ENCODE measurements at places on chromosomes 12 and 14. TPM values are rescaled to one million over a fixed set of nuclear protein-coding genes. Genes with fewer than 3 reads are reported as not detected.
A peak's percentile ranks its signal among the peaks of the same experiment; 100 is the strongest.

Gene SMCO2
- not detected for total RNA-seq

Gene PZP
- total RNA-seq, result 0.30 TPM

Gene PLBD1
- total RNA-seq, result 24.4 TPM

Gene KLHDC1
- 7.1 TPM for total RNA-seq

Gene OLR1
- 0.24 TPM for total RNA-seq

Gene AICDA
- 0.08 TPM for total RNA-seq

- no peak for DNase-seq
Observed at GRCh38 chr12:107027636-107028053, 40.7 kb upstream of the MTERF2 start.

DNA sequence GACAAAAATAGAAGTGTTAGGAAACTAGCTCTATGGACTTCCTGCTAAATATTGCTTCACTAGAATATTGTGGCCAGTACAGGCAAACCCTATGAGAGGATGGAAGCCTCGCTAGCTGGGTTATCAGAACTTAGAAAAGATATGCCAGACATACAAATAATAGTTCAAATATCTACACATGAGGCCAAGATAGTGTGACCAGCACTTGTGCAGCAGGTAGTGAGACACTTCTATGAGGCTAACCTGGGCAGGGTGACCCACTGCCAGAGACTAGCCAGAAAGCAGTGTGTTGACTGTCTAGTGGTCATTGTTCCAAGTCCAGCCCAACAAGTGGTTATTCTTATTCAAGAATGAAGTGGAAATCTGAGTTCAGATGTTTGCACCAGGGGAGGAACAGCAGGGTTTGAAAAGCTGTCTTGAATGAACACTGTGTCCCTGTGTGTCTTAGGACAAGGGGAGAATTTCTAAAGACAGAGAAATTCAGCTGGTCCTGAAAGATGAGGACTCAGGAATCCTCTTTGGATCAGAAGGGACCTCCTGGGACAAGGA, 16.3 kb downstream of the TSPAN8 start:
- no peak for DNase-seq

DNA sequence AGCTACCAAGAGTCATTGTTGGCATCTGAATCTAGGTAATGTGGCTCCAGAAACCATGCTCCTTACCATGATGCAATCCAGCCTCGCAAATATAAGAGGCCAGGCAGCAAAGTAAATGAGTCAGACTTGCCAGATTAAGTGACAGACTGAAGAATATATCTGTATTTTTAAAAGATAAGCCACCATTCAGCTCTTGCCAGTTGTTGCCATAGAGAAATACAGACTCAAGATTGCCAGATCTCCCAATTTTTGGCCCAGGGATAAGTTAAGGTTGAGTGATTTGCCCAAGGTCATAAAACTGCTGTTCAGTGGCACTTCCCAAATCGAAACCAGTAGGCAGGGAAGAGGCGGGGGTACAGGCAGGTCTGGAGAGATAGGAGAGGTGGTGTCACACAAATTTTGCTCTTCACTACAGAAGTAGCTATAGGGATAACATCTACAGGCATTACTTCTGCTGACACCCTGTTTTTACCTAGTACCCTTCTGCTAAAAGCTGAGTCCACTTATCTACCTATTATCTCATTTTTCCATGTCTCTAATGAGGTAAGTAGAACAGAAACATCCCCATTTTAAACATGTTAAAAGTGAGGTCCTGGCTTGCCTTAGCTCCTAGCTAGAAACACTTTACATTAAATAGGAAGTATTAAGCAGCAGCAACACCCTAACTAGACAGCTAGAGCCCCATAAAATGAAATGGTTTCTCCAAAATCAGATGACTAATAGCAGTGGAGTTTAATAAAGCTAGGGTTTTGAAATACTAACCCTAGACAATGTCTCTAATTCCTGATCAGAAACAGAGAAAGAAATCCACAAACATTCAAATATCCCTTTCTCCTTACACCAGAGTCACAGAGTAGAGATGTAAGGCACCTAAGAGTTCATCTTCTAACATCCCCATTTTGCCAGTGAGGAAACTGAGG, 19.5 kb downstream of the DCAF5 start:
- DNase-seq, result no peak

DNA sequence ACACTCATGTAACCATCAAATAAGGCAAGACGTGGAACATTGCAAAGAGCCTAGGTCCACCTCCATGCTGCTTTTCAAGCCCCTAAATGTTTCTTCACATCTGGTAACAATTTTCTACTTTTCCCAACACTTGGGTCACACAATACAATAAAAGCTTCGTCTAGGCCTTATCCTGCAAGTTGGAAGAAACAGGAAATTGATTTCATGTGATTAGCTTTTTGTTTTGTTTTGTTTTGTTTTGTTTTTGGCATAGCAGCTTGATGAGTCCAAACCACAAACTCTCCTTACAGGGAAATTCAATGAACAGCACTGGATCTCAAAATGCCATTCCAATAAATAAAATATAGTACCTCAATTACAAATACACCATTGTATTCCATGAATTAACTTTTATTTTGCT, 19.3 kb downstream of the TAS2R50 start:
- no peak for DNase-seq

- DNase-seq, result no peak
Observed at GRCh38 chr12:112031472-112031871, 18.2 kb downstream of the ERP29 start.

DNA sequence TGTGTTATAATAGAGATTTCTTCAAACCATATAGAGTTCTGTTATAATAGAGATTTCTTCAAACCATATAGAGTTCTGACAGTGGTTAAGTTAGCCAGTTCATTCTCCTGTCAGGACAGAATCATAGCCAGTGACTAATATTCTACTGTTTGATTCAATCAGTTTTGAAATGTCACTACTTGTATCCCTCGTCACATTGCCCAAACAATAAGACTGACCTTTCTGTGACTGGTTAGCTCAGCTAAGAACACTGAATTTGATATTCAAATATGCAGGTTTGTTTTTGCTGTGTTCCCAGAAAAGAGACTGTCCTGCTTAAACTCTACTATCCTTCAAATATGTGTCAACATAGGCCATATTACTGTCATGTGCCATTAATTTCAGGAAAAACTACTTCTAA, 74.4 kb downstream of the ALG10B start:
- DNase-seq, result no peak

DNA sequence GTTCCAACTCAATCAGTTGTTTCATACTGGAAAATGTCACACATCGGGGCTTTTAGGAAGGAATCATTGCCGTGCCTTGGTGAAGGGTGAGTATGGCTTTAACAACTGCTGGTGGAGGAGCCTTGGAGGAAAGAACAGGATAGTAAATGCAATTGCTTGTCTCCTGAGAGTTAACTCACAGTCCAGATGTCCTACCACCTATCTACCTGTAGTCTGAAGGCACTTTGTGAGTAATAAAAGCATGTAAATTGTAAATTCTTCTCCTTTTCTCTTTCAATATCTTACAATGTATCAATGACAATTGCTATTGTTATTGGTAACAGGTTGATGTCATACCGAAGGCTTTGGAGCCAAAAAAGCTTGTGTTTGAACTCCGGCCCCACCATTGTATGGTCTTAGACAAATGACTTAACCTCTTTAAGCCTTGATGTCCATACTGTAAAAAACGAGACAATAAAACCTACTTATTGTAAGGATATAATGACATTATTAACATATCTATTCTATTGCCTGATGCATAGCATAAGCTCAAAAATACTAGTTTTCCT, 397.4 kb downstream of the ADAMTS20 start:
- no peak for DNase-seq

DNA sequence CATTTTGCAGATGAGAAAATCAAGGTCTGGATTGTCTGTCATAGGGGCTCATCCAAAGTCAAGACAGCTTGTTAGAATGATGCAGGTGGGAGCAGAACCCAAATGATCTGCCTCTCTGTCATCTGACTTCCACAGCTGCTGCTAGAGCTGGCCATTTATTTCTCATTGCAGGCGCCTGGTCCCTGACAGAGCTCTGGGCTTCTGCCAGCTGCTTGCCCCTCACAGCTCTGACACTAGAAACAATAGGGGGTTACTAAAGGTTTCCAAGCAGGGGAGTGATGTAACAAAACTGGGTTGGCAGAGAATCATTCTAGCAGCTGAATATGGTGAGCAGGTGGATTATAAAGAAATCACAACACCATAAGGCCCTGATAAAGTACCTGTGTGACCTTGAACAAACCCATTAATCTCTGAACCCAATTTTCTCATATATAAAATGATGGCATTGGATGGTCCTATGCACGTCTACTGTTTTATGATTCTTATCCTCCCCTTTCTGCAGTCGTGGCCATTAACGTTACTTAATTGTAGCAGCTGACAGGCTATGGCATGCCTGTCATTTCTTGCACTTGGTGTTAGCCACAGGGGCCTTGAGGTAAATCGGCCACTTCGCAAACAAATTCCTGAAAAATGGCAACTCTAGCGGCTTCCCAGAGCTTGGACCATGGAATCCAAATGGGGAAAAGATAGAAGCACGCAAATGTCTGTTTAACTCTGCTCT, 134.6 kb downstream of the RMST start:
- no peak for DNase-seq

DNA sequence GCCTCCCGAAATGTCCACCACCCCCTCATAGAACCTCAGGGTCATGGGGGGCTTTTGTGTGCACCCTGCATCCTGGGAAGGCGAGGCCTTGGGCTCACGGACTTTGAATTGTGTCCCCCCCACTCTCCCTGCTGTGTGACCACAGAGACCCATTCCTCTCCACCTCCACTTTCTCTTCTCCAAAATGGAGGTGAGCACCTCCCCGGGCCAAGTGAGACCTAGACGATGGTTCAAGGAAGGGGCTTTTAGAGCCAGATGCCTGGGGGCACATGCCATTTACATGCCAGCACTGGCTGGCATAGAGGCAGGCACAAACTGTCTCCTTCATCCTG, 33.5 kb downstream of the CYP46A1 start:
- DNase-seq, result no peak

DNA sequence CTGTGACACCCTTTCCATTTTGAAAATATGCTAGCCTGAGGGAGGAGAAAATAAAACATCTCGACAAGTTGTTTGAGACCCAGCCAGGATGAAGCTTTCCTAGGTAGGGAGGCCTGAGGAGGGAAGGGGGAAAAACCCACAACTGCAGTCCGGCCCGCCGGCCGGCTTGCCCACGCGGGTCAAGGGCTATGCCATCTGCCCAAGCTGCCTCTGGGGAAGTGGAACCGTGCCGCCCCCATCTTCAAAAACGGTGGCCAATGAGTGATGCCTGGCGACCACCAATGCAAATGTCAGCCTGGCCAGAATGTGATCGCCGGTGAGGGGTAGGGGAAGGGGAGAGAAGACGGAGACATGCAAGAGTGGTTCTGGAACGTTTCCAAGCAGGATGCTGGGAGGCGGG, 263.5 kb upstream of the ALG10B start:
- no peak for DNase-seq

DNA sequence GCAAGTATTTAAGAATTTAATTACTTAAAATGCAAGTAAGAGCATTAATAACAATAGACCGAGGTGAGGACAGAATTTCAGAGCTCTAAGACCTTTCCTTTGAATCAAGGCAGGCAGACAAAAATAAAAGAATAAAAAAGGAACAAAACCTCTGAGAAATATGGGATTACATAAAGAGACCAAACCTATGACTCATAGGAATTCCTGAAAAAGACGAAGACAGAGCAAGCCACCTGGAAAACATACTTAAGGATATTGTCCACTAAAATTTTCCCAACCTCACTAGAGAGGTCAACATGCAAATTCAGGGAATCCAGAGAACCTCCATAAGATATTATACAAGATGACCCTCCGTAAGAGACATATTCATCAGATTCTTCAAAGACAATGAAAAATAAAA, 325.1 kb downstream of the AEBP2 start:
- DNase-seq, result no peak

DNA sequence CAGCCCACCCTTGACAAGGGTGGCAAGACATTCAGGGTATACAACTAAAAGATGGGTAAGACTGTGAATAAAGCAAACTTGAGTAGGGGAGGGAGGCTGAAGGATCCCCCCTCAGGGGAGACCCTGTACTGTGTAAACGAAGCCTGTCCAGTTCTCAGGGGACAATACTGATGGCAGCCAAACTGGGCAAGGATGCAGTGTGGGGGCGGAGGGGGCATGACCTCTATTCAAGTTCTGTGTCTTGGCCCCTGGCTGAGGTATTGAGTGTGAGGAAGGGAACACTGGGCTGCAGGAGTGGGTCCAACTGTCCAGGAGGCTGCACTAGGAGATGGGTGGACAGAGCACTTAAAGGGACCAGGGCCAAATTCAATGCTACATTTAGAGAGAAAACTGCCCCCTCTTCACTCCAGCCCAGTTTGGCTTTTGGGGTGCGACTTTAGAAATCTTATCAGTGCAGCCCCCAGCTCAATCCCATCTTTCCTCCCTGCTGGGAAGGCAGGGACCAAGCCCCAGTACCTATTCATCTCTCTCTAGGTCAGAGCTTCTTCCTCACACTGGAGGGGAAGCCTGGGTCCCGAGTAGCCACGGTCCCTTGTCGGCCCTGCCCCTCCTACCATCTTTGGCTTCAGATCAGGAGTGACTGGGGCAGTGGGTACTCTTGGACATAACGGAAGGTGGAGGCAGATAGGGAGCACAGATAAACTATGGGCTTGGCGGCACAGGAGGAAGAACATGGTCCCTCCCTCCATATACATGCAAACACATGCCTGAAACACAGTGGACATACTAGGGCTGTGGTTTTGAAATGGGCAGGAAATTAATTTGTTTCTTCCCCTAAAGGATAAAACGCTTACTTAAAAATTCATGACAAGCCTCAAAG, 11.8 kb downstream of the SLC39A5 start:
- peak; percentile 48 for DNase-seq

- peak; percentile 74 for DNase-seq
Observed at GRCh38 chr14:94051115-94051514, 25.0 kb downstream of the OTUB2 start.

- no peak for DNase-seq
Observed at GRCh38 chr12:13962699-13963098, 18.7 kb downstream of the GRIN2B start.

- no peak for DNase-seq
Observed at GRCh38 chr14:104872469-104873341, 7.6 kb downstream of the CEP170B start.

DNA sequence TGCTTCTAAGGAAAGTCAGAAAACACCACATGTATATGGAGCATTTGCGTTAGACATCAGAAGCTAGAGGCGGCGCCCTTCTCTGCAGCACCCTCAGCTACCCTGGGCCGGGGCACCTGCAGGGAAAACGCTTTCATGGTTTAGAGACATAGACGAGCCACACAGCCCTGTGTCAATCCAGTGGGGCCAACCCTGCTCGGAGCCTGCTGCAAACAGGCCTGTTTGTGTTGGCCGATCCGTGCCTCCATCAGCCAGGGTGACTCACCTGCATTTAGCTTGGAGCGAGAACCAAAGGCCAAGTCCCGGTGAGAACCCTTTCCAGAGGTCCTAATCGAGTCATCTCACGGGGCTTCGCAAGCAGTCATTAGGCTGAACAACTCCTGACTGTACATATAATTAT, 19.5 kb upstream of the FZD10 start:
- peak; percentile 26 for DNase-seq

GRCh38 chr14:65303899-65304222, 108.7 kb upstream of the FUT8 start:
- DNase-seq, result no peak

Measured in Right ventricle myocardium inferior (tissue), 1 donor.